ENCODE measurements at places on chromosomes 2 and 18. TPM values are rescaled to one million over a fixed set of nuclear protein-coding genes. Genes with fewer than 3 reads are reported as not detected.
A peak's percentile ranks its signal among the peaks of the same experiment; 100 is the strongest.

DNA sequence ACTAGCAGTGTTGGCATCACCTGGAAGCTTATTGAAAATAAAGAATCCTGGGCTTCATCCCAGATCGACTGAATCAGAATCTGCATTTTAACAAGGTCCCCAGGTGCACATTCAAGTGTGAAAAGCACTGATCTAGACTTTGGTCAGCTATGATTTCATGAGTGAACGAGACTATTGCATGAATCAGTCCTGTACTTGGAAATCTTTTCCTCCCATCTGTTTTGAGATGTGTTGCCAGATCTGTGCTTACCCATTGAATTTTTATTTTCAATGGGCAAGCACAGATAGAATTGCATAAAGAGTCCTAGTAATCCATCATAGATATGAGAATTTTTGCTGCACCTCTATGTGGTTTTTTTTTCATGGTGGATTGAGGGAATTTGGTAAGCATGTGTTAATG lies 64.0 kb downstream of the PMS1 start:
- H3K4me1 ChIP-seq, result no peaks in the 10 kb centered on the region
- peaks cover 8% of the 10 kb centered on the region for H3K36me3 ChIP-seq
- no peak for DNase-seq
- no peak overlapping the region for H3K4me3 ChIP-seq
- H3K27ac ChIP-seq, result no peak overlapping the region
- no peaks in the 10 kb centered on the region for H3K27me3 ChIP-seq

DNA sequence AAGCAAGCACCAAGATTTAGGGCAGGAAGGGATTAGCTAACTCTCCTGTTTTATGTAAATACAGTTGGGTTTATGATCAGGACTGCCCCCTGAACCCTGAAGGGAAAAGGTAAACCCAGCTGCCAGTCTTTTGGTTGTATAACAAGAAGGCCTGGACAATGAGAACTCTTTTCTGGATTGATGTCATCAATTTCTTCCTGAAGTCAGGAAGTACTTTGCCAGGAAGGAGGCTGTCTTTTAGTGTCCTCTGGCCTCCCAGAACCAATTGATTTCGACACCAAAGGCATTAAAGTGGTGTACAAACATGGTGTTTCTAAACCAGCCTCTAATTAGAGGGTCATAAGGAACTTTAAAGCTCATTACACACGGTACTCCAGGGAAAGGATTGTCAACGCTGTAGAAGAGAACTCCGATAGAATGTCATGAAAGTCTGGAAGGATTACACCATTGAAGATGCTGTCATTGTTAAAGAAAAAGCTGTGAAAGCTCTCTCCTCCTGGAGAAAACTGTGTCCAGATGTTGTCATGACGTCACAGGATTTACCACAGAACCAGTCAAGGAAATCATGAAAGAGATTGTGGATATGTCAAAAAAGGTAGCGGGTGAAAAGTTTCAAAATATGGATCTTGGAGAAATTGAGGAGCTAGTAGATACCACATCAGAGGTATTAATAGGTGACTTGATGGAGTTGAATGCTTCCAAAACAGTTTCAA lies 78.8 kb downstream of the ANKRD12 start:
- H3K4me1 ChIP-seq, result no peaks in the 10 kb centered on the region
- peaks cover 3% of the 10 kb centered on the region for H3K36me3 ChIP-seq
- no peak overlapping the region for H3K4me3 ChIP-seq
- no peak for DNase-seq
- H3K27me3 ChIP-seq, result no peaks in the 10 kb centered on the region

The ZNF521 gene
- 48.8 TPM for total RNA-seq

GRCh38 chr2:71667256-71668182 lies 214.2 kb downstream of the DYSF start:
- DNase-seq, result no peak
- H3K4me1 ChIP-seq, result no peaks in the 10 kb centered on the region
- H3K27me3 ChIP-seq, result no peaks in the 10 kb centered on the region
- peaks cover 3% of the 10 kb centered on the region for H3K36me3 ChIP-seq
- H3K4me3 ChIP-seq, result no peak overlapping the region
- no peak overlapping the region for H3K27ac ChIP-seq

DNA sequence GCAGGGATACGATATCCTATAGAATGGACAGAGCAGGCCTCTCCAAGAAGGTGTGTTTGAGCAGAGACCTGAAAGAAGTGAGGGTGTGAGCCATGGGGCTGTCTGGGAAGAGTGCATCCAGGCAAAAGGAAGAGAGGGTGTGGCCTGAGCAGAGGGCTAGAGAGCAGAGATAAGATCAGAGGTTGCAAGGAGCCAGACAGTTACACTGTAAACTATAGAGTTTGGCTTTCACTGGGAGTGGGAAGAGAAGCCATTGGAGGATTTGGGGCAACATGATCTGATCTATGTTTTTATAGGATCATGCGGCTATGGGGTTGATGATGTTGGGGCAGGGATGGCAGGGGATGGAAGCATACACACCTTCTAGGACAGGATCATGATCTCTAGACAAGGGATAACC lies 124.1 kb upstream of the MAP3K20 start:
- H3K4me3 ChIP-seq, result no peak overlapping the region
- no peaks in the 10 kb centered on the region for H3K4me1 ChIP-seq
- no peak for DNase-seq
- H3K27ac ChIP-seq, result no peak overlapping the region
- H3K27me3 ChIP-seq, result no peaks in the 10 kb centered on the region

The PCARE gene
- total RNA-seq, result not detected

DNA sequence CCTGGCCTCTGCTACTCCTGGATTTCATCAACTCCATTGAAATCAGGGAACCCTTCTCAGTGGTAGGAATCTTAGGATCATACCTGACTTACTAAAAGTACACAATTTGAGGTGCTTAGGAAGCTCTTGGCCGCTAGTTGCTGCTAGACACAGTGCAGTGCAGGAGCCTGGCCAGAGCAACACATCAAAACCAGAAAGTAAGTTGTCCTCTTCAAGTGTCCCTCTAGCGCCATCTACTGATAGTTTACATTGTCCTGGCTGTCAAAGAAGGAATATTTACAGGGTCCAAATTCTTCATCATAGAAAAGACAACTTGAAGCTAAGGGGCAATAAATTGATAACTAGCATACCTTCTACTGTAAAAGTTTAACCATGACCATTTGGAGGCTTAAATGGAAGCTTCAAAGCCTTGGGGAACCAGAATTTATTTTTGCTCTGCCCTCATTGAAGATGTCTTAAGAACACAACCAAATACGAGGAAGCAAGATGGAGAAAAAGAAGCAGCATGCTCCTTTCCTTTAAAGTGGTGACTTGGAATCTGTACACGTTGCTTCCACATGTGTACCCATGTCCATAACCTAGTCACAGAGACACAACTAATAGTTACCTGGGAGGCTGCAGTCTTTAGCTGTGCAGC lies 889.1 kb upstream of the GCFC2 start:
- peaks cover 3% of the 10 kb centered on the region for H3K4me1 ChIP-seq
- DNase-seq, result peak; percentile 65
- H3K36me3 ChIP-seq, result no peaks in the 10 kb centered on the region

The DLX2 gene
- total RNA-seq, result not detected

- peak; percentile 65 for DNase-seq
- no peaks in the 10 kb centered on the region for H3K4me1 ChIP-seq
- peak overlapping the region; percentile 99 for H3K27ac ChIP-seq
- H3K4me3 ChIP-seq, result peak overlapping the region; percentile 72
- H3K27me3 ChIP-seq, result no peaks in the 10 kb centered on the region
- H3K36me3 ChIP-seq, result peaks cover 9% of the 10 kb centered on the region
Measured at GRCh38 chr2:24970483-24971285, 1.1 kb downstream of the DNAJC27 start.

The NEURL3 gene
- 0.31 TPM for total RNA-seq

All from lung (tissue), 17 donors.